ENCODE measurements at places on chromosomes 12 and 14.

- no peaks in the 10 kb centered on the region for H3K27me3 ChIP-seq
- H3K36me3 ChIP-seq, result no peaks in the 10 kb centered on the region
- H3K4me1 ChIP-seq, result no peaks in the 10 kb centered on the region
- no peak for DNase-seq
- H3K27ac ChIP-seq, result no peak overlapping the region
- H3K4me3 ChIP-seq, result no peak overlapping the region
Measured at GRCh38 chr12:108213871-108214445, 84.9 kb downstream of the WSCD2 start.

- no peak overlapping the region for H3K27ac ChIP-seq
- H3K4me1 ChIP-seq, result no peaks in the 10 kb centered on the region
- H3K4me3 ChIP-seq, result no peak overlapping the region
- H3K27me3 ChIP-seq, result no peaks in the 10 kb centered on the region
Measured at GRCh38 chr14:104359301-104359968, 220.1 kb upstream of the C14orf180 start.

GRCh38 chr14:23518709-23519108 lies 32.9 kb downstream of the ZFHX2 start:
- H3K27me3 ChIP-seq, result no peaks in the 10 kb centered on the region
- no peak overlapping the region for H3K27ac ChIP-seq
- H3K36me3 ChIP-seq, result no peaks in the 10 kb centered on the region
- no peak overlapping the region for H3K4me3 ChIP-seq

DNA sequence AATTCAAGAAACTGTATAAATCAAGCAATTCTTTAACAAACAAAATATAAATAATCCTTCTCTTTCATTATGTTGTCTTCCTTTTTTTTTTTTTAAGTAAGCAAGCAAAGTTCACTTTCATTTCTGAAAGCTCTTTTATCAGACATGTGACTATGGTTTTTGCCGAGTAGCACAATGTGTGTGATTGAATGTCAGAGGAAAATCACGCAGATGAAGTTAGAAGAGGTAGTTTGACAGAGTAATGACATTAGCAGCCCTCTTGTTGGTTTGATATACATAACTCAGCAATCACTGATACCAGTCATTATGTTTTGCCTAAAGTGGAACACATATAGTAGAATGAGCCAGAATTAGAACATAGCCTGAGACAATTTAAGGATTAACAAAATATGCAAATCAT lies 19.0 kb downstream of the ALX1 start:
- no peak for DNase-seq
- no peaks in the 10 kb centered on the region for H3K36me3 ChIP-seq
- H3K27ac ChIP-seq, result no peak overlapping the region
- H3K4me3 ChIP-seq, result no peak overlapping the region
- no peaks in the 10 kb centered on the region for H3K4me1 ChIP-seq

GRCh38 chr12:123533672-123534643 lies at the start of gene RILPL1:
Gene RILPL1, minus strand, starts transcription at chr12:123533719. Its CDS starts 237 bp downstream, at chr12:123533482.
- H3K36me3 ChIP-seq, result peaks cover 11% of the 10 kb centered on the region
- peaks cover 16% of the 10 kb centered on the region for H3K4me1 ChIP-seq
- H3K4me3 ChIP-seq, result peak within 1 kb of the TSS; percentile 87
- peak within 1 kb of the TSS; percentile 60 for H3K27ac ChIP-seq

- H3K4me1 ChIP-seq, result peaks cover 8% of the 10 kb centered on the region
- H3K27ac ChIP-seq, result peak overlapping the region; percentile 81
- DNase-seq, result no peak
- H3K27me3 ChIP-seq, result no peaks in the 10 kb centered on the region
Measured at GRCh38 chr12:22543246-22544037, 900 bp downstream of the C2CD5 start.

- no peak for DNase-seq
- H3K4me1 ChIP-seq, result no peaks in the 10 kb centered on the region
- H3K4me3 ChIP-seq, result no peak overlapping the region
- H3K36me3 ChIP-seq, result no peaks in the 10 kb centered on the region
Measured at GRCh38 chr14:89792489-89793366, 161.8 kb downstream of the EFCAB11 start.

DNA sequence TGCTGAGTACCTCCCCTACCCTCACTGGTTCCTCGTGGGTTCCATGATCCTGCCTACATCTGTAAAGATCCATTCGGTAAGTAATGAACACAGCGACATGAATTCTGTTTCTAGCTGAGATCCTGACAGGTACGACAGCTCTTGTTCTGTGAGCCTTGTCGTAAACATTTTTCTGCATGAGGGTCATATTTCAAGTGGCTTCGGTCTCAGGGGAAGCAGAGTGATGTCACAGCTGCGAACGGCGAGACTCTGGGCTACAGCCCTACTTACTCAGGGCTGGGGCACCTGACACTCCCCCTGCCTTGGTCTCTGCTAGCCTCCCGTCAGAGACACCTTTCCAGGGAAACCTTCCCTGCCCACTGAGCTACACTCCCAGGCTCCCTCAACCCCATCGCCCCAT lies 85.8 kb downstream of the RBM19 start:
- no peak overlapping the region for H3K4me3 ChIP-seq
- H3K27me3 ChIP-seq, result no peaks in the 10 kb centered on the region
- DNase-seq, result no peak
- H3K4me1 ChIP-seq, result no peaks in the 10 kb centered on the region
- H3K36me3 ChIP-seq, result peaks cover 7% of the 10 kb centered on the region

GRCh38 chr12:65779091-65779642 lies 45.1 kb upstream of the HMGA2 start:
- peaks cover 41% of the 10 kb centered on the region for H3K4me1 ChIP-seq
- DNase-seq, result no peak
- no peak overlapping the region for H3K4me3 ChIP-seq
- H3K27ac ChIP-seq, result peak overlapping the region; percentile 49
- no peaks in the 10 kb centered on the region for H3K36me3 ChIP-seq
- no peaks in the 10 kb centered on the region for H3K27me3 ChIP-seq

- H3K27me3 ChIP-seq, result no peaks in the 10 kb centered on the region
- H3K4me3 ChIP-seq, result no peak overlapping the region
- DNase-seq, result no peak
- peaks cover 12% of the 10 kb centered on the region for H3K4me1 ChIP-seq
- no peak overlapping the region for H3K27ac ChIP-seq
- H3K36me3 ChIP-seq, result no peaks in the 10 kb centered on the region
Measured at GRCh38 chr14:22641846-22642245, 2.3 kb downstream of the OR6J1 start.

DNA sequence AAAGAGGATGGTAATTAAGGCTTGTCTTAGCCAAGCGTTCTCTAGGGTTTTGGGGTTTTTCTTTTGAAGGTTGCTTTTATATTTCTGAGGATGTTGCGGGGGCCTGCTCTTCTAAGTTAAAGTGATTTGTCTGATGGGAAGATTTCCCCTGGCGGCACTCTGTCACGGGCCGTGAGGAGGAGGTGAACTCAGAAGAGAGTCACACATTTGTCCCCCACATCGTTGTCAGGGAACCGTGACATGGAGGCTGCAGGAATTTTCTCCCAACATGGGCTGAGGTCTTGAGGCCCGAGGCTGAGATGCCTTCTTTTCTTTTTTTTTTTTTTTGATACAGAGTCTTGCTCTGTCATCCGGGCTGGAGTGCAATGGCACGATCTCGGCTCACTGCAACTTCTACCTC lies 71.5 kb downstream of the ADGRD1 start:
- no peaks in the 10 kb centered on the region for H3K4me1 ChIP-seq
- H3K27me3 ChIP-seq, result no peaks in the 10 kb centered on the region
- no peaks in the 10 kb centered on the region for H3K36me3 ChIP-seq
- no peak for DNase-seq
- H3K27ac ChIP-seq, result no peak overlapping the region

DNA sequence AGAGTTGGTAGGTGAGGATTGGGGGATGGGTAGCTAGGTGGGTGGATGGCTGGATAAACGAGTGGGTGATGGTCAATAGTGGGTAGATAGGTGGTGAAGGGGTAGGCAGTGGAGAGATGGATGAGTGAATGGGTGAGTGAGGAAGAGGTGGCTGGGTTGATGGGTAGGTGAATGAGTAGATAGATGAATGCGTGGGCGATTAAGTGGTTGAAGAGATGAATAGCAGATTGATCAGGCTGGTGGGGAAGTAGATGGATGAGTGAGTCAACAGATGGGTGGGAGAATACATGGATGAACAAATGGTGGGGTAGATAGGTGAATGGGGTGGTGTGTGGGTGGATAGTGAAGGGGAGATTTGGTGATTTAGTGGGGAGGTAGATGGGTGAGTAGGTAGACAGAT lies 51.1 kb downstream of the SYNE3 start:
- no peak for DNase-seq
- H3K27ac ChIP-seq, result no peak overlapping the region
- H3K36me3 ChIP-seq, result no peaks in the 10 kb centered on the region
- peaks cover 6% of the 10 kb centered on the region for H3K27me3 ChIP-seq
- H3K4me3 ChIP-seq, result no peak overlapping the region
- peaks cover 11% of the 10 kb centered on the region for H3K4me1 ChIP-seq

DNA sequence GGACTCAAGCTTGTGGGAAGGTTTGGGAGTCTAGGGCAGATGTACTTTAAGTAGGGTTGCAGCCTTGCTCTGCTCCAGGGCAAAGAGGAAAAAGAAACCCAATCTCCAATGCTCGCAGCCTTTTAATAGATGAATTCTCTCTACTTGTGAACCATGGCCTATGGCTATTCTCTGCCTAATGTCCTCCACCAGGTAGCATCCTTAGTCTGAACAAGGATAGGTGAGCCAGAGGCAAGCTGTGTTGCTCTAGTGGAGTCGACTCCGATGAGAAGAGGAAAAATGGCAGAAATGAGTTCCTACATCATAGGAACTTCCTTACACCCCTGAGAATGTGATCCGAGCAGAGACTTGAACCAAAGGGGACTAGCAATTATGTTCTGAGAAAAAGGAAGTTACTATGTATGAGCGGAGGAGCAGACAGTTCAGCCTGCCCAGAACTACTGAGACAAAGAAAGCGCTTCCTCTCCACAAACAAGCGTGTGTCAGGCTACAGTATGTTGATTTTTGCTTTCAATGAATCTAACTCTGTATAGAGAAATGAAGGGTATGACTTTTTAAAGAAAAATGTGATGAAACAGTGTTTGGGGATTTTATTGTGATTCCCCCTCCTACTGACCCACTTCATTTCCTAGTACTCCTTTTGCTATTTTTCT lies 153.6 kb upstream of the ARID2 start:
- H3K36me3 ChIP-seq, result no peaks in the 10 kb centered on the region
- DNase-seq, result no peak
- no peaks in the 10 kb centered on the region for H3K4me1 ChIP-seq
- no peak overlapping the region for H3K4me3 ChIP-seq

DNA sequence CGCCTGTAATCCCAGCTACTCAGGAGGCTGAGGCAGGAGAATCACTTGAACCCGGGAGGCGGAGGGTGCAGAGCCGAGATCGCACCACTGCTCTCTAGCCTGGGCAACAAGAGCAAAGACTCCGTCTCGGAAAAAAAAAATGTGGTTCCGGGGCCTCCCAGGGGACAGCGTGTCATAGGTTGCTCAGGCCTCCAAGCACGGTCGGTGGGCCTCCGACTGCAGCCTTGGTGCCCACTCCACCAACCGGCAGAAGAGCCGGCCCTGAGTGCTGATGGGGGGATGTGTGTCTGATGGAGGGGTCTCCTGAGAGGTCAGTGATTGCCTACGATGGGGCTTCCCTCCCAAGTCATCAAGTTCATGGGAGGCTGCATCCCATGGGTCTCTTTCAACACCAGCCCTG lies 15.9 kb downstream of the ZFYVE21 start:
- no peak overlapping the region for H3K4me3 ChIP-seq
- no peaks in the 10 kb centered on the region for H3K27me3 ChIP-seq

- peaks cover 2% of the 10 kb centered on the region for H3K36me3 ChIP-seq
- H3K27me3 ChIP-seq, result no peaks in the 10 kb centered on the region
- peak overlapping the region; percentile 90 for H3K4me3 ChIP-seq
- H3K27ac ChIP-seq, result peak overlapping the region; percentile 95
- no peak for DNase-seq
Measured at GRCh38 chr14:49598189-49598484, 603 bp upstream of the LRR1 start.

- H3K4me3 ChIP-seq, result no peak overlapping the region
- no peak for DNase-seq
- no peaks in the 10 kb centered on the region for H3K27me3 ChIP-seq
- no peak overlapping the region for H3K27ac ChIP-seq
- no peaks in the 10 kb centered on the region for H3K4me1 ChIP-seq
Measured at GRCh38 chr12:127153996-127154395, 1113.0 kb upstream of the TMEM132C start.

DNA sequence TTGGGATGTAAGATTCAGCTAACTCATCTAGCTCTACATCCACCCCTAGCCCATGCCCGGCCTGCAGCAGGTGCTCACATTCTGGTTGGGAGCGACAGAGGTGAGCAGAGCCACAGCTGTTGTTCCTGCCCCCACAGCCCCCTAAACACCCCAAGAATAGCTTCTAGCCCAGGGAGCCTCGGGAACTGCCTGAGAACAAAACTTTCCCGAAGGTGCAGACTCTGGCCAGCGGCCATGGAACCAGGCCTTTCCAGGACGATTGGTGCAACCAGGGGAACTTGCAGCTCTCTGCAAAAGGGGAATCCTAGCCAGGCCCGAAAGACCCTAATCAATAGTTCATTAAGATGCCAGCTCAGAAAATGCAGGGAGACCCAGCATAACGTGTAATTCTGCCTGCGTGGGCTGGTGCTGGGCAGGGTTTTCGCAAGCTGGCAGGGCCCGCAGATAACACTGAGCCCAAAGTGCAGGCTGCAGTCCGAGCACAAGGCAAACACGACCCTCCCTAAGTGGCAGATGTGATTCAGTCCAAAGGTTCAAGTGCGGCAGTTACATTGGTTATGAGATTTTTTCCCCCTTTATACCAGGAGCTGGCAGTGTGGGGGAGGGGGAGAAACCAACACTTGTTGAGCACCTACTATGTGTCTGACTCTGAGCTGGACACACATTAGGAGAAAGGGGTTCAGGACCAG lies 122.5 kb upstream of the MAP1LC3B2 start:
- DNase-seq, result no peak
- H3K4me1 ChIP-seq, result peaks cover 15% of the 10 kb centered on the region
- no peaks in the 10 kb centered on the region for H3K36me3 ChIP-seq
- no peak overlapping the region for H3K27ac ChIP-seq
- H3K27me3 ChIP-seq, result no peaks in the 10 kb centered on the region

GRCh38 chr12:48380596-48380995 lies 29.9 kb upstream of the ZNF641 start:
- no peak for DNase-seq
- H3K4me1 ChIP-seq, result no peaks in the 10 kb centered on the region
- H3K27me3 ChIP-seq, result peaks cover 2% of the 10 kb centered on the region
- no peak overlapping the region for H3K27ac ChIP-seq

- H3K27ac ChIP-seq, result no peak overlapping the region
- DNase-seq, result no peak
- H3K36me3 ChIP-seq, result no peaks in the 10 kb centered on the region
- peaks cover 4% of the 10 kb centered on the region for H3K4me1 ChIP-seq
Measured at GRCh38 chr12:1130164-1130563, 139.1 kb downstream of the ERC1 start.

GRCh38 chr14:41641690-41642089 lies 35.0 kb downstream of the LRFN5 start:
- no peaks in the 10 kb centered on the region for H3K36me3 ChIP-seq
- H3K27ac ChIP-seq, result no peak overlapping the region
- no peak overlapping the region for H3K4me3 ChIP-seq
- H3K4me1 ChIP-seq, result no peaks in the 10 kb centered on the region
- no peak for DNase-seq
- H3K27me3 ChIP-seq, result no peaks in the 10 kb centered on the region

GRCh38 chr14:72888636-72889201 lies 5.2 kb downstream of the DPF3 start:
- H3K36me3 ChIP-seq, result no peaks in the 10 kb centered on the region
- DNase-seq, result no peak
- H3K4me1 ChIP-seq, result peaks cover 12% of the 10 kb centered on the region
- H3K4me3 ChIP-seq, result no peak overlapping the region

- no peak overlapping the region for H3K27ac ChIP-seq
- peaks cover 2% of the 10 kb centered on the region for H3K4me1 ChIP-seq
- H3K36me3 ChIP-seq, result no peaks in the 10 kb centered on the region
- no peak overlapping the region for H3K4me3 ChIP-seq
Measured at GRCh38 chr12:22850185-22850584, 225.2 kb downstream of the ETNK1 start.
